ENCODE measurements at places on chromosomes 12 and 14.

GRCh38 chr12:96719660-96720362 lies 187.2 kb upstream of the NEDD1 start:
- DNase-seq = peak; percentile 49

GRCh38 chr12:55771736-55772135 lies 28.8 kb downstream of the GDF11 start:
- DNase-seq = no peak

- no peak for DNase-seq
These were observed 166.1 kb upstream of the SYT10 start for GRCh38 chr12:33605757-33606156.

GRCh38 chr14:55803873-55804553 lies 224.0 kb downstream of the KTN1 start:
- no peak for DNase-seq

- no peak for DNase-seq
These were observed 249.1 kb upstream of the E2F7 start for GRCh38 chr12:77314378-77315052.

DNA sequence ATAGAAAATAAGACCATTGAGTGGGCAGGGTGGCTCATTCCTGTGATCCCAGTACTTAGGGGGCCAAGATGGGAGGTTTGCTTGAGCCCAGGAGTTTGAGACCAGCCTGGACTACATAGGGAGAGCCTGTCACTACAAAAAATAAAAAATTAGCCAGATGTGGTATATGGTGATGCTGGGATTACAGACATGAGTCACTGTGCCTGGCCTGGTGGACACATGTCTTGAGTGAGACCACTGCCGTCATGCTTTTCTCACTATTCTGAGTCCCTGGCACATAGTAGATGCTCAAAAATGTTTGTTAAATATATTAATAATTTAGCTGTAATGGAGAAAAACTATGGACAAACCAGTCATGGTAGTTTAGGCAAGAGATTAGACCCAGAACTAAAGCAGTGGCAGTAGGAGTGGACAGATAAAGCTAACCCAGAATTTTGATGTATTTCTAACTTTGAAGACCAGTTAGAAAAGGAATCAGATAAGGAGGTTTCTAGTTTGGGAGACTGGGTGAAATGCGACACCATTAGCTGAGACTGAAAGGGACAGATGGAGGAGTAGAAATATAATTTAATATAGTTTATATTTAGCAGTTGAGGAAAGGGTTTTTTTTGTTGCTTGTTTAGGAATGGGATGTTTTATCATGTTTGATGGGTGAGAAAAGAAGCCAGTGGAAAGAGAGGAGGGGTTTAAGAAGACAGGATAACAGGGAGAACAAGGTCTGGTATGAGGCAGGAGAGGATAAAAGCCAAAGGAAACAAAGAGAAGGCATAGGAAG lies 7.4 kb upstream of the PTGES3 start:
- no peak for DNase-seq

DNA sequence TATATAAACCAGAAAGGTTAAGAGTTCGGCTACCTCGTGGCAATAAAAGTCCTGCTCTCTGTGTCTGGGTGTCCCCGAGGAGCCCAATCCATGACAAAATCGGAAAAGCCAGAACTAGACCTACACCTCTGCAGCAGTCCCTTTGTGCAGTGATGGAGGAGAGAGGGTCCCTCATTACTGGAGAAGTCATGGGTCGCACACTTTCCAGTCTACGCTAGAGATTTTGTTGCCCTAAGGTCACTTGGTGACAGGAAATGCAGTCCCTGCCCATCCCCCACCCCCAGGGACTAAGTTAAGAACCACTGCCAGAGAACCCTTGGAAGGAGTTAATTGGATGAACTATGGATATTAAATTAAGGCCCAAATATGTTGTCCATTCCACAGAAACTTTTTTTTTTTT lies 104.4 kb upstream of the ATF7IP start:
- no peak for DNase-seq

- DNase-seq = no peak
These were observed 244.9 kb upstream of the DIO2 start for GRCh38 chr14:80456209-80456608.

- no peak for DNase-seq
These were observed 239.2 kb upstream of the FKBP4 start for GRCh38 chr12:2555487-2556082.

DNA sequence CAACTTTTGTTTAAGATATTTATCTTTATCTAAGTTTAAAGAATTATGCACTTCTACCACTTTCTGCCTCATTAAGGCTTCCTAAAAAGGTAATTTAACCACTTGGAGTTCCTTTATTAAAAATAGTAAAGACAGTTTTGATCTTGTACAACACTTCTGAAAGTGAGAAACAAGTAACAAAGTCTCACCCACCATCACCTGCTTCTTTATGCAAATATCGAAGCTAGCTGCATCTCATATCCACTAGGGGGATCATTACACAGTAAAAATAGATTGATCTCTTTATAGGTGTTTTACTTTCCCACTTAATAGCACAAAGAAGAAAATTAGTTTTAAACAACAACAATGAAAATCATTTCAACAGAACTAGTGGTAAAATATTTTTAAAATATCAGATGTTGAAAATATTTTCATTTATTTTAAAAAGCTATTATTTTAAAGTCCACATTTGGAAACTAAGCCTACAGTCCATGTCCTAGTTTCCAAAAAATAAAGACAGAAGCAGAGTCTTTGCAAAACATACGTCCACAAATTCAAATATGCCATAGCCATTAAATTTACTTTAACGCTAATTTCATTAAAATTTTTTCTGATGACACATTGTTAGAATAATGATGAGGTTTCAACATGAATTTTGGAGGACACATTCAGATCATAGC lies 160.0 kb upstream of the SOX5 start:
- DNase-seq = no peak

DNA sequence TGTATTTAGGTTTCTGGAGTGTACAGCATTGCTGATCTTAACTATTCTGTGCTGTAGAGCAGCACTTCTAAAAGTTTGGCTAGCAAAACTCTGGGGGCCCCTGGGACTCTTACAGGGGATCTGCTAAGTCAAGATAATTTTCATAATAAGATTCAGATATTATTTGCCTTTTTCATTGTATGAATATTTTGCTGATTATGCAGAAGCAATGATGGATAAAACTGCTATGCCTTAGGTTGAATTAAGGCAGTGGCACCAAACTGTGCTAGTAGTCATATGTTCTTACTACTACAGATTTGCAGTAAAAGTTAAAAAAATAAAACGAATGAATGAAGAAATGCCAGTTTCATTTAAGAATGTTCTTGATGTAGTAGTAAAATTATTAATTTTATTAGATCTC lies 160.1 kb downstream of the PDZRN4 start:
- no peak for DNase-seq

- no peak for DNase-seq
These were observed 349.9 kb upstream of the PDE3A start for GRCh38 chr12:20018406-20018805.

DNA sequence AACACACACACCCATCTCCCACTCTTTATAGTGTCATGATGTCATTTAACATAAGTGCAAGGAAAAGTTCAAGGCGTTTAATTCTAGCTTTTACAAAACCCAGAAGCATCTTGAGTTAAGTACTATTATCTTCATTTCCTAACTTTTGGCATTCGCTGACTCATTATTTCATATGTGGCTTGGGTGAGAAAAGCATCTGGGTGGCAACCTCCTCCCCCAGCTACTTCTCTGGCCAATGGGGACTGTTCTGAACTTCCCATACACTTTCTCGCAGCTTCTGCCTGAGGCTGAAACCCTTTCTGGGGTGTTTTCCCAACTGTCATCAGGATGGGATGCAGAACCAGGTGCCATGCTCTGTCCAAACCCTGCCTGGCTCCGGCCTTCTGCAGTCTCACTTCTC lies 2.8 kb upstream of the MARK3 start:
- no peak for DNase-seq

- peak; percentile 66 for DNase-seq
These were observed 52.4 kb upstream of the CAPRIN2 start for GRCh38 chr12:30806989-30807694.

DNA sequence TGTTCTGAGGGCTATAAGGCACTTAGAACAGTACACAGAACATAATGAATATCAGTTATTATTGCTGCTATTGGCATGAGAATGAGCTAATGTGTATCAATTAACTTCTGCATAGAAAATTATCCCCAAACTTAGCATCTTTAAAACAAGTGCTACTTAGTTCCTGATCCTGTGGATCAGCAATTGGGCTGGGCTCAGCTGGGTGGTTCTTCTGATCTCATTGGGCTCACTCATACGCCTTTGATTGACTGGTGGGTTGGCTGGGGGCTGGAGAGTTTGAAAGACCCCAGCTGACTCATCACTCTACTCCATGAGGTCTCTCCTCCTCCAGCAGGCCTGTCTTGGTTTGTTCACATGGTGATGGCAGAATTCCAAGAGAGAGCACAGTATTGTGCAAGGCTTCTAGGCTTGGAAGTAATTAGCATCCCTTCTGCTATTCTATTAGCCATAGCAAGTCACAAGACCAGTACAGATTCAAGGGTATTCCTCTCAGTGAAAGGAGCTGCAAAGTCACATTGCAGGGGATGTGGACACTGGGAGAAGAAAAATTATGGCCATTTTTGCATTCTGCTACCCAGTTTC lies 27.2 kb upstream of the HSPB8 start:
- DNase-seq = no peak

GRCh38 chr12:47221256-47222023 lies 141.7 kb upstream of the AMIGO2 start:
- no peak for DNase-seq

DNA sequence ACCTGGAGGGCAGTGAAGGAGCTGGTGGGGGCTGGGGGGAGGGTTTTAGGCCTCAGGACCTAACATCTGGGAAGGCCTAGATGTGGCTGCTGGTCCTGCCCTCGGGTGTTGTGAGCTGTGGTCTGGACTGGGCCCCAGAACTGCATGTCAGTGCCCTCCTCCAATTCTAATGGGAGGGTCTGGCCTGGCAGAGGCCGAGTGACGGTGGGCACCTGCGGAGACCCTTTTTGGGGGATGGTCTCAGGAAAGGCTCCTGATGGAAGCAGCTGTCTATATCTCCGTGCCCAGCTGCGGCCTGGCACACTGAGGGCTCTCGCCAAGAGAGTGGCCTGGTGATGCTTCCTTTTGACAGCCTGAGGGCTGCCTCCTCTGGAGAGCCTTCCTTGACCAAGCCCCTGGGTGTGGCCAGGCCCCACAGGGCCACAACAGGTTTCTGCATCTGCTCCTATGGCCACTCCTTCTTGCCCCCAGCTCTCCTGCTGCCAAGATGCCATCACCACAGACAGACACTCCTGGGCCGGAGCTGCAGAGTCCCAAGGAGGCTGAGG lies 5.3 kb downstream of the EXOC3L4 start:
- no peak for DNase-seq

GRCh38 chr14:89351516-89352404 lies 65.3 kb downstream of the FOXN3 start:
- peak; percentile 22 for DNase-seq

DNA sequence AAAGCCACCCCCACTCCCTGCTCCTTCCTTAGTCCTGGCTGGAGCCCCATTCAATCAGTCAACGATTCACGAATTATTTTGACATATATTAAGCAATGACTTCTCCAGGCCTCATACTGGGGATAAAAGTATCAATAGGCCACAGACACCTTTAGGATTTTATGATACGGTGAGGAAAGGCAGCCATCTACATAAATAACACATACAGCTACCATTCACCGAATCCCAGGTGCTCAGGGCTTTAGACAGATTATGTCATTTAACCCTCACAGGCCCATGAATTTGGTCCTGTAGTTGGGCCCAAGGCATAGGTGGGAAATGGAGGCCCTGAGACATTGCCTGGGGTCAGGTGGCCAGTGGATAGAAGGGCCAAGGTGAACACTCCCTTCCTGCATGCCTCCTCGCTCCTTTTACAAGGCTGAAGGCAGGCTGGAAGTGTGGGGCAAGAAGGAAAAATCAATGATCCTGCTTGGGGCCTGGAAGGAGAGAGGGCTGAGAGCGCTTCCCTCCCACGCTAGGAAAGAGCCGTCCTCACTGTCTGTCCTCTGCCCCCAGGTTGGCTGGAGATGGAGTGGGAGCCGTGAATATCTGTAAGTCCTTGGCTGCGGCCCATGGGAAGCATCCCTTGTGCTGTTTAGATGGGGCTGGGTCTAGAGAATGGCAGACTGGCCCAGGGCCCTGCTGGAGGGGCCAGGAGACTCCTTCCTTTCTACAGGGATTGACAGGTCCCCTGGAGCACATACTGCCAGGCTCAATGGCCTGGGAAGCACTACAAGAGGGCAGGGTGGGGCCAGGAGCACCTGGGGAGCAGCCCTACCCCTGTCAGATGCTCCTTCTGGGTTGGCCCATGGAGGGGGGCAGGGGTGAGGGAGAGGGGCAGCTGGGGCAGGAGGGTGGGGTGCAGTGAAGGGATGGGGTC lies 14.8 kb downstream of the KRT7 start:
- no peak for DNase-seq

- no peak for DNase-seq
These were observed 60.9 kb upstream of the ARID2 start for GRCh38 chr12:45668641-45669040.

DNA sequence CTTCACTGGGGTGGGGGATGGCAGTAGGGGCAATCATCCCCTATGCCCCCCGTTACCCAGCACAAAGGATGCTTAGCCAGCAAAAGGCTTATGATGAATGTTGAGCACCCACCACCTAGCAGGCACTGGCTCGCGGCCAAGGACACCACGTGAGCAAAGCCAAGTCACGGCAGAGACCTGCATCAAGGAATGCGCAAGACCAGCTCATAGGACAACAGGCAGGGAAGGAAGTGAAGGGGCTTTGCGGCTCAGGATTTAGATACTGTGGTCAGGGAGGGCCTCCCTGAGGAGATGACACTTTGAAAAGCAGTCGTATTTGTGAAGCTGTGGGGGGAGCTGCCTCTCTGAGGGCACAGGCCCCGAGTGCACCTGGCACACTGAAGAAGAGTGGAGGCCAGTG lies 32.8 kb downstream of the SH2B3 start:
- peak; percentile 61 for DNase-seq

DNA sequence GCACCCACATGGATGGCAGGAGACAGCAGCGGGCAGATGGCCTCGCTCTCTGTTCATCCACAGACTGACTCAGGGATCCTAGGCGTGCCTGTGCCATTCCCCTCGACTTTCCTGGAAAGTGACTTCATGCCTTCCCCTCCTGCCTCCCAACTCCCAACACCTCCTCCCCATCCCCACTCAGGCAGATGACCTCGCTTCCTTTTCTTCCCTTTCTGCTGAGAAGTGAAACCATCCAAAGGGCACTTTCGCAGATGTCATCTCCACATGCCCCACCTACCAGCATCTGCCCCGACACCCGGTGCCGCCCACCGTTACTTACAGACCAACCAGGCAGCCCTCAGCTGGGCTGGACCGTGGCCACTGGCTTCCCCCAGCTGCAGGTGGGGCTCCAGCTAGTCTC lies 29.6 kb downstream of the BEGAIN start:
- DNase-seq = no peak

- DNase-seq = peak; percentile 62
These were observed 126.9 kb upstream of the KRAS start for GRCh38 chr12:25377469-25378177.

- DNase-seq = no peak
These were observed 74.2 kb downstream of the TMTC1 start for GRCh38 chr12:29709496-29710040.

GRCh38 chr12:39553476-39553875 lies 66.1 kb downstream of the ABCD2 start:
- no peak for DNase-seq
